ENCODE measurements at places on chromosomes 4 and X. TPM values are rescaled to one million over a fixed set of nuclear protein-coding genes. Genes with fewer than 3 reads are reported as not detected.

- H3K27me3 ChIP-seq: no peaks in the 10 kb centered on the region
- DNase-seq: no peak
- H3K4me3 ChIP-seq: no peak overlapping the region
- no peak overlapping the region for H3K27ac ChIP-seq
- H3K36me3 ChIP-seq: no peaks in the 10 kb centered on the region
- no peaks in the 10 kb centered on the region for H3K4me1 ChIP-seq
These were observed 33.7 kb downstream of the ADAD1 start for GRCh38 chr4:122412547-122412946.

The TMPRSS11A gene
- total RNA-seq: not detected

GRCh38 chr4:176789955-176790354 lies 2.8 kb downstream of the VEGFC start:
- no peaks in the 10 kb centered on the region for H3K36me3 ChIP-seq
- no peak for DNase-seq
- no peaks in the 10 kb centered on the region for H3K4me1 ChIP-seq
- H3K4me3 ChIP-seq: no peak overlapping the region
- no peak overlapping the region for H3K27ac ChIP-seq

GRCh38 chr4:172786039-172786792 lies 382.4 kb upstream of the GALNT7 start:
- H3K4me1 ChIP-seq: no peaks in the 10 kb centered on the region
- DNase-seq: no peak
- H3K27ac ChIP-seq: no peak overlapping the region

- no peaks in the 10 kb centered on the region for H3K36me3 ChIP-seq
- H3K27ac ChIP-seq: no peak overlapping the region
- no peaks in the 10 kb centered on the region for H3K27me3 ChIP-seq
- H3K4me1 ChIP-seq: no peaks in the 10 kb centered on the region
- no peak overlapping the region for H3K4me3 ChIP-seq
- no peak for DNase-seq
These were observed 261.8 kb upstream of the ARX start for GRCh38 chrX:25277574-25277973.

The USP26 gene
- not detected for total RNA-seq
